ENCODE measurements at places on chromosomes 7 and 10.

GRCh38 chr7:114148779-114149178 lies 230.0 kb upstream of the PPP1R3A start:
- DNase-seq, result no peak

GRCh38 chr10:35416619-35417312 lies 80.5 kb downstream of the CCNY start:
- no peak for DNase-seq

- no peak for DNase-seq
Measured at GRCh38 chr10:4219901-4220300, 434.9 kb upstream of the KLF6 start.

DNA sequence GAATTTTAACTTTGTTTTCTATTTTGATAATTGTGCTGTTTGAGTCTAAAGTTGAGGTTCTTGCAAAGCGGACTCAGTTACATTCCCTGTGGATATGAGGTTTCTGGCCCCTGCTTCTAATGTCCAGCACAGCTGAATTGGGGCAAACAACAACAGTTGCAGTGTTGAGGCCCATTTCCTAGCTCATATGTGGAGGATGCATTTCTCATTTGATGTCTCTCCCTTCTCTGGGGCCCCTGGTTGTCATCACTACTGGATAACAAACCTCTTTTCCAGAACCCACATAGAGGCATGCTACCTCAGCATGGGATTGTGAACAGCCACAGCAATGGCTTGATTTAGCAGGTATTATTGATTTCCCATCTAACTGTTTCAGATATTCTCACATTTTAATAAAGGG lies 208.2 kb upstream of the VSTM2A start:
- no peak for DNase-seq

All from GOT3 (cell line).